CD4-positive, alpha-beta memory T cell (primary cell): ENCODE measurements at places on chromosomes 4 and X.
A peak's percentile ranks its signal among the peaks of the same experiment; 100 is the strongest.

- DNase-seq: no peak
Measured at GRCh38 chr4:157043131-157043530, 32.8 kb upstream of the GLRB start.

DNA sequence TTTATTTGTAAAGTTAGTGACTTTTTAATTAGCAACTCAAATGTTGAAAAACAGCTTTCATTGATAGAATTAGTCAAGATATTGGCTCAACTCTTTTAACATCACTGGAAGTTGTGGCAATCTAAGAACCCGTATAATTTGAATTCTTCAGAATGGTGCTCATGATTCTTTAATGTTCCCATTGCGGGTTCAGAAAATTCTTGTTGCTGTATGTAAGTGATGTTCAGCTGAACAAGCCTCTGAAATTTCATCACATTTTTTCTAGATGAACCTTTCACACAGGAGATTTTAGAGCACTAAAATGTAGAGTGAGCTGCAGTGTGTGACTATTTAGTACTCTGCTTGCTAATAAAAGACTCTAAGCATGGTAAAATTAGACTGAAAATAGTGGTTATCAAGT lies 1317.7 kb downstream of the FSTL5 start:
- no peak for DNase-seq

- DNase-seq: no peak
Measured at GRCh38 chrX:38804682-38805431, 3.6 kb downstream of the MID1IP1 start.

DNA sequence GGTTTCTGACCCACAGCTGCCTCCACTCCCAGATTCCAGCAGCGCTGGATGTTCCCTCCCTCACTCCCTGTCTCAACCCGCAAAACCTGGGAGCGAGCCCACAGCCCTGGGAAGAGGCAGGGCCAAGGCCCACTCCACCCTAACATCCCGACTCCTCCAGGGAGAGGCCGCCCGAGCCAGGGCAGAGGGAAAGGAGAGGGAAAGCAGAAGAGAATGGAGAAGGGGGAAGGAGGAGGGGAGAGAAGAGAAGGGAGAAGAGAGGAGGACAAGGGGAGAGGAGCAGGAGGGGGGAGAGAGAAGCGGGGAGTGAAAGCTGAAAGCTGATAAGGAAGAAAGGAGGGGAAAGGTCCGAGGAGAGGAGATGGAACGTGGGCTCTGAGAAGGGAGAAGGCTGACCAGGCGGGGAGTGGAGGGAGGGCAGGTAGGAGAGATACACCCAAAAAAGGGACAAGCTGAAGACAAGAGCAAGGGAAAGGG lies 120.2 kb upstream of the PJA1 start:
- DNase-seq: no peak

GRCh38 chr4:177239477-177239876 lies 70.2 kb upstream of the NEIL3 start:
- DNase-seq: no peak

GRCh38 chr4:121989715-121990114 lies 37.9 kb upstream of the TRPC3 start:
- no peak for DNase-seq

- DNase-seq: no peak
Measured at GRCh38 chr4:73750730-73751129, 10.4 kb downstream of the CXCL8 start.

GRCh38 chr4:3192188-3192587 lies 56.8 kb upstream of the MSANTD1 start:
- DNase-seq: no peak

GRCh38 chrX:153947009-153947769 lies 2.7 kb upstream of the RENBP start:
- peak; percentile 81 for DNase-seq

DNA sequence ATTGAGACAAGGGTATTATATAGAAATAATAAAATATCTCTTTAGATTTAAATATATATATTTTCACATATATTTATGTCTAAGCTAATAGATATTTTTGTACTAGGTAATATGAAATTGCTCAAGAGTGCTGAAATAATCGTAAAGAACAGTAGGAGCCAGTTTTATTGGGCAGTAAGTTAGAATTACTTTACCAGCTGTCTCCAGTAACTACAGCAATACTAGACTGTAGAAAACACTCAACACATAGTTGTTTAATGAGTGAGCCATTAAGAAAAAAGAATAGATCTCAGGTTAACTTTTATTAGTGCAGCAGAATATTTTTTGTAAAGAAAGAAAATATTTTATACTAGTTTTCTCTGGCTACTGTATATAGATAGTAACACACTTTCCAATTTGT lies 715.2 kb downstream of the TRIML1 start:
- no peak for DNase-seq

DNA sequence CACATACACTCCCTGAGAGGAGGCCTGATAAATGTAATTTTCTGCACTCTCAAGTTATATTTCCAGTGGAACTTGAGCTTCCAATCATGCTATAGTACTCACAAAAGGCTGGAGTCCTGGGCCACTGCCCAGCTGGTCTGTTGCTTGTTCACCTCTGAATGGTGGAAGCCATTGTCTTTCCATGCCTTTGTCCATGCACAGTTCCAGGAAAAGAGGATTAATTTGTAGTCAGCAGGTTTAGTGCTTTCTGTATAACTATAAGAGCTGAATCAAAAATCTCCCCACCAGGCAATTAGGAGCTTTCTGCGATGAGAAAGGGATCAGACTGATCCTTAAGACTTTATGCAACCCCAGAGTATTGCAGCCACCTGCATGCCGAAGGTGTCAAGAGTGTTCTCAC lies 195.4 kb upstream of the PGRMC2 start:
- no peak for DNase-seq
